NCI-H1436 treated with DMSO at 0.1 percent for 48 hours (cell line): ENCODE measurements at places on chromosomes 7 and 10.

DNA sequence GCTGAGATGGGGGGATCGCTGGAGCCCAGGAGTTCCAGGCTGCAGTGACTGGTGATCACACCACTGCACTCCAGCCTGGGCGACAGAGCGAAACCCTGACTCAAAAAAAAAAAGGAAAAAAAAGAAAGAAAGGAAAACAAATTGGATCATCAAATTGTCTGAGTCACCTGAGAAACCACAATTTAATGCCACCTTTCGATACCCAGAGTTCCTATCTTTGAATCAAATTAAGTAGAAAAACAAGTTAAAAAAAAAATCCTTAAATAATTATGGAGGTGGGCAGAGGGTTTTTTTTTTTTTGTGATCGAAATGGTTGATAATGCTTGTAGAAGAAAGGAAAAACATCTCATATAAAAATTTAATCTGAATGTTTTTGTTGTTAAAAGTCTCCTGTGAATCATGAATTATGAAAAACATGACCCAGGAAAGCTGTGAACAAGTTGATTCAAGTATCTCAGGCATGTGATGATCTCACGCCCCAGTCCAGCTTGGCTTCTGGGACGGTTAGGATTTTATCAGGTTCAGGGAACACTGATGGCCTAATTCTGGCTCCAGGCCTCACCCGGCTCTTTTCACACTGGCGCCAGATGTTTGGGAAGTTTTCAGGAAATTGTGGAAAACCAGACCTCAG is 25.3 kb upstream of the CUX1 start:
- DNase-seq: no peak

- DNase-seq: no peak
These were observed 87.3 kb upstream of the STEAP1B start for GRCh38 chr7:22587322-22587721.

DNA sequence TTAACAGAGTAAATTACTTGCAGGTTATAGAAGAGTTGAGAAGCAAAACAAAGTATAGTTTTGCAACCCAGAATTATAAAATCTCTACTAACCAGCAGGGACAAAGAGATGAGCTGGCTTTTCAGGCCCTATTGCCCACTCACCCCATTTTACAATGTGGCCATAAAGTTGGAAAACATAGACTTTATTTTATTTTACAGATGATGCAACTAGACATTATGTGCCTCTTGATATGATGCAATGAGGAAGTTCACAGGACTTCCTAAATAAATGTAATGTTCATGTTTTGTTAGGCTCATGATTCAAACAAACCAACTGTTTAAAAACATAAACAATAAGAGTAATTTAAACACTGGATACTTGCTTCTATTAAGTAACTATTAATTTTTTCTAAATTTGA is 141.1 kb upstream of the WNT16 start:
- no peak for DNase-seq

DNA sequence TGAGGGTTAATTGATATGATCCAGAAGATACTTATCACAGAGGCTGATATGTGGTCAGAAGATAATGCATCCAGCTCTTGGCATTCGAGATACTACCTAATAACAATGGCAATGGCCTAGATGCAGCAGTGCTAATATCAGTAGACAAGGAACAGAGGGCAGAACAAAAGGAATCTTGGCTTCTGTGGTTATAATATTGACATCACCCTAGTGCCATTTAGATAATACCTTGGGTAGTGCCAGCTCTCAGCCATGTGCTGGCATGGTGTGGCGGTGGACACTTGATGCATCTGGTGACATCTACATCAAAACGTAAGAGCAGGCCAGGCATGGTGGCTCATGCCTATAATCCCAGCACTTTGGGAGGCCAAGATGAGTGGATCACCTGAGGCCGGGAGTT is 101.8 kb downstream of the CALN1 start:
- no peak for DNase-seq

GRCh38 chr10:66538908-66539307 is 386.9 kb upstream of the LRRTM3 start:
- DNase-seq: no peak

DNA sequence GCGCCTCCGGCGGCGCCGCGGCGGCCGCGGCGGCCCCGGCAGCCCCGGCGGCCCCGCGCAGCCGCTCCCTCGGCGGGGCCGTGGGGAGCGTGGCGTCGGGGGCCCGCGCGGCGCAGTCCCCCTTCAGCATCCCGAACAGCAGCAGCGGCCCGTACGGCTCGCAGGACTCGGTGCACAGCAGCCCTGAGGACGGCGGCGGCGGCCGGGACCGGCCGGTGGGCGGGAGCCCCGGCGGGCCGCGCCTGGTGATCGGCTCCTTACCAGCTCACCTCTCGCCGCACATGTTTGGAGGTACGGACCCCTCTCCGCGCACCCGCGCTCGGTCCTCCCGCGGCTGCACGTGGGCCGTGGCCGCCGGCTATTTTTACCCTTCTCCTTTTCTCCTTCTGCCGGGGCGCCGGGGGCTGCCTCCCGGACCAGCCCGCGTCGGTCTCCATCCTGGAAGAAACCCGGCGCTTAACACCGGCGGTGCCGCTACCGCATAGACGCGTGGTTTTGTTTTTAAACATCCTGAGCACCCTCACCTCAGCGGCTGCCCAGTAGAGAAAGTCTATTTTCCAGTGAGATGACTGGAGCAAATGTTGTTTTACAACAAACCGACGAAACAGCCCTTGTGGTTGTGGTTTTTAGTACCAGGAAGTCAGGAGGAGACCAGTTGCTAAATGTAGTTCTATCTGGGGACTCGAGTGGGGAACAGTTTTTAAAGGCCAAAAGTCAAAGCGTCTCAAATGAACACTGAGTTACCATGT is 1.3 kb downstream of the ZNRF2 start:
- no peak for DNase-seq

- no peak for DNase-seq
These were observed 7.1 kb downstream of the ASB10 start for GRCh38 chr7:151179946-151180345.

DNA sequence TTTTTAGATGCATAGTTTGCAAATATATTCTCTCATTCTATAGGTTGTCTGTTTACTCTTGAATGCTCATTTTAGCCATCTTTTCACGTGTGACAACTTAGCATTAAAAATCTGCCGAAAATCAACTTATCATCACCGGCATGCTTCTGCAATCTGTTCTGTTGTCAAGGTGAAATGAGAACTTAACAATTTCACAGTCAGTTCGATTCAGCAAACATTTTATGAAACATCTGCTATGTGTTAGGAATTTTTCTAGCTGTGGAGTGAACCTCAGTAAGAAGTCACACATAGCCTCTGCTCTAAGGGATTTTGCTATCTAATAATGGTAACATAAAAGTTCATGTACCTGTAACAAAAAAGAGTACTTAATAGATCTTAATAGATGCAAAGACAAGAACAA is 256.1 kb downstream of the ZWINT start:
- no peak for DNase-seq

DNA sequence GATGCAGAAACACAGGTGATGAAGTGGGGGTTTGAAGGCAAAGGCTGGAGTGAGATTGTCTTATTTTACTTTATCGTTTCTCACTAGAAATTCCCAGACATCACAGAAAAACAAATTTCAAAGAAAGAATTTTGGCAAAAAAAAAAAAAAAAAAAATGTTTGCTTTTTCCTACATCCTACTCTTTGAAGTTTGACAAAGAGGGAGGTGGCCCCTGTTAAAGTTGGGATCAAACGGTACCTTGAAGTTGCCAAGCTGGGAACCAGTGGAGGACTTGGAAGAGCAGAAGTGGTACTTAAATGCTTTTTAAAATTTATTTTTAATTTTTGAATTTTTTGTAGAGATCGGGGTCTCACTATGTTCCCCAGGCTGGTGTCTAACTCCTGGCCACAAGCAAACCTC is 63.9 kb upstream of the KIF5B start:
- no peak for DNase-seq

GRCh38 chr10:106355450-106355849 is 809.1 kb downstream of the SORCS1 start:
- no peak for DNase-seq

DNA sequence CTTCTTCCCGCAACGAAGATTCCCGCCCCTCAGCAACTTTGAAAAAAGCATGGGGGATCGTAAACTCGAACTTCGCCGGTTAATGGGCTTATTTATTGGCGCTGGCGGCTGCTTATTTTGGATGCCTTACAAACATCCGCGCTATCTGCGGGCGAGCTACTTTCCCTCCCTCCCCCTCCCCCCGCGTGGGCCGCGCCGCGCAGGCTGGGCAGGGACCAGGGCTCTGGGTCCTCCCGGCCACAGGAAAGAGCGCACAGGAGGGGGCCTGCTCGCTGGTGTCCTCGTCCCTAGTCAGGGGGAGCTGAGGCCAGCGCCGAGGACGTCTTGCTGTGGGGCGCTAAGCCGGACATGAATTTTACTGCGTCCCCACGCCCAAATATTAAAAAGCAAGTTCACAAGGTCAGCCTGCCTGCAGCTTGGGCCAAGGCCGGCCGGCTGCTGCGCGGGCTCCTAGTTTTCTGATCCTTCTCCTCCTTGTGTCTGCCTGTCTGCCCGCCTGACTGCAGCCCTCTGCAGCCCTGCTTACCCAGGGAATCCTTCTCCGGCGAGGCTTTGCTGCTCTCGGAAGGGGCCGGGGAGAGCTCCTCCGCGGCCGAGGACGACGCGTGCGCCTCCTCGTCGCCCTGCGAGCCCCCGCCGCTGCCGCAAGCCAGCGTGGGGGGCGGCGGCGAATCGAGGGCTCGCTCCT is 1.2 kb downstream of the HOXA10 start:
- no peak for DNase-seq

DNA sequence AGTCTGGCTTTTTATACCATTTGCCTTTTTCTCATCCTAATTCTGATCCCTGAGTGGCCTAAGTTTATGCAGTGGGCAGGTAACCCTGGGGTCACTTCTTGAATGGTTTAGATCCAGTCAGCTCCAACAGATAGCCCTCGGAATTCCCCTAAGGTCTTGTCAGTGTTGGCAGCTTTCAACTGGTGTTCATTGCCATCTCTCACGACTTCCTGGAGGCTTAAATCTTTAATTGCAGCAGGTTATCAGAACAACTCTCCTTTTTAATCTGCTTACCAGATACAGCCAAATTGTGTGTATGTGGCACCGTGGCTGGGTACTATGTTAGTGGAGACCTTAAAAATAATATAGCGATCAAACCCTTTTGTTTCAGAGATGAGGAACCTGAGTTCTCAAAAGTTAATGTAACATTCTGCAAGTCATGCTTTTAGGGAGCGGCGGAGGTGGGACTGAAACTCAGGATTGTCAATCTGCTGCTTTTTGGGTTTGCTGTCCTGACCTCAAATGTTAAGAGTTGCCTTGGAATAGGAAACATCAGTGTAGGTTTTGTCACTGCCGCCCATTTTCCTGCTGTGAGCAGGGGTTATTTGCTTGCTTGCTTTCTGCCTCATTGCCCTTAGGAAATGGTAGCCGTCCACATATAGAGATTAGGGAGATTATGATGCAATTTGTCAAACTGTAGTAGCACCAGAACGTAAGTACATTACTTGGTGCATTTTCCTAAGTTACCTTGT is 818 bp downstream of the DLD start:
- no peak for DNase-seq

DNA sequence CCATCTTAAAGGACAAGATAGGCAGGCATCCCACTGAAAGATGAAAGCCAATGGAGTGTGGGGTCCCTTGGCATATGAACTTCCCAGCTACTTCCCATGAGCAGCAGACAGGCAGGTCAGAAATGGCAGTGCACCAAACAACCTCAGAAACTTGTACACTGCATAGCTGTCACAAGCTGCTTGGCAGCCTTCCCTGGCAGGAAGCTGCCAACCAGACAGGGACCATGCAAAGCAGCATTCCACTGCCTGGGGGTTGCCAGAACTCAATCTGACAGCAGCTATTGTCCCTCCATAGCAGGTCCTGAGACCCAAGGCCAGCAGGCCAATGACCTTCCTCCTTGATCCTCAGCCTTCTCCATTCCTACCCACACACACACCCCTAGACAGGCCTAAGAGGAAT is 139.5 kb downstream of the PLCE1 start:
- DNase-seq: no peak

- DNase-seq: no peak
These were observed 89.6 kb downstream of the PPP1R17 start for GRCh38 chr7:31776616-31777015.

- no peak for DNase-seq
These were observed 61.5 kb downstream of the SLIT1 start for GRCh38 chr10:97124211-97124610.

DNA sequence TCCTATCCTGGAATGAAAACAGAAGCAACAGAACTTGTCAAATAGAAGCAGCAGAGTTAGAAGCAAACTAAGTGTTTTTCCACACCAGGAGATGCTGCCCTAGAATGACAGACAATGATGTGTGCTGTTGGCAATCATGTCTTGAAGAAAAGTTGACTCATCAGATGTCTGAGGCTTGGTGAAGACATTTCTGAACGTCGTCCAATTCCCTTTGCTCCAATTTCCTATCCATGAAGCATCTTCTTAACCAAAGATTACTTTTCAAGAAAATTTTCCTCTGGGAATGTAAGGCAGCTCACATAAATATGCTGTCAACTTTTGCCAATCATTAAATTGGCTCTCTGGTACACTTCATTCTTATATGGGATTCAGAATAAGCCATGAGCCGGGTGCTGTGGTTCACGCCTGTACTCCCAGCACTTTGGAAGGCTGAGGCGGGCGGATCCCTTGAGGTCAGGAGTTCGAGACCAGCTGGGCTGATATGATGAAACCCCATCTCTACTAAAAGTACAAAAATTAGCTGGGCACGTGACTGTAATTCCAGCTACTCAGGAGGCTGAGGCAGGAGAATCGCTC is 34.6 kb downstream of the MALSU1 start:
- DNase-seq: no peak

- no peak for DNase-seq
These were observed 2.7 kb downstream of the TMEM176A start for GRCh38 chr7:150803161-150803860.

DNA sequence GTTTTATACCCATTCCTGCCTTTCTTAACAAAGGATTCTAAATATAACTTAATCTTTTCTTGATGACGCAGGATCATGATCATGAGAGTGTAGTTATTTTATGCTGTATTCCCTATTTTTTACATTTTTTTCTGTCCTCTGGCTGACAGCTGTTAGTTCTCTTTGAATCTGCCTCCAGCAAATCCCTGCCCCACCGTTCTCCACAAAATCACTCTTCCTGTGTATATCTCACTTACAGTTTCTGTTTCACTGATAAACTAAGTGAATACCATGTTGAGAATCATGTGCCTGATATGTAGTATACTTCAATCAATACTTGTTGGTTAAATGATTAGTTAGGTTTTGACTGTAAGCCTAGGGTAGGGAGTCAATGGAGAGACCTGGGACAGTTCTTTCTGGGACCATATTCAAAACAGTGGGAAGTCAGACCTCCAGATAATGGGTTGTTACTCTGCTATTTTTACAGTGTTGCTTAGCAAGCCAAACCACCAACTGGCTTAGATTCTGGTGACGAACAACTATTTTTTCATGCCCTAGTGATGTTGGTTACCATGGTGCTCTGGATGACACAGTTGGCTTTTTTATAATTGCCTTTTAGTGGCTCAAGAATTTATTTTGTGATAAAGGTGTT is 12.8 kb downstream of the CNNM1 start:
- no peak for DNase-seq

DNA sequence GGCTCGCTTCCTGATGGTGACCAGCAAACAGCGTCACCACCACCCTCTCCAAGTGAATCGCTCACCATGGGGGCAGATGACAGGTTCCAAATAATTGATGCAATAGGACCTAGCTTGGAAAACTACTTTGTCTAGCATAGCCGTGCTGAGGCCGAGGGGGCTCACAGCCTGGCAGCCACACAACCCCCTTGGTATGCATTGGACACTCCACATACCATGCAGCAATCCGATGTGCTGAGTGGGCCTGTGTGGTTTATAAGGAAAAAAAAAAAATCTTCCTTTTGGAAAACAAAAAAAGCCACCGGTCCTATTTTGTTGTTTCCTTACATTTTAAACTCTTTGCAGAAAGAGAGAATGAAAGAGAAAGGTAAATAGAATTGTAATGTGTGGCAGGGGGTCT is 15.1 kb downstream of the GATA3 start:
- DNase-seq: no peak
